Stimulated activated effector memory CD8-positive, alpha-beta T cell treated with anti-CD3 and anti-CD28 coated beads, Interleukin-12 subunit alpha, Interleukin-12 subunit beta, amount 100 ng/mL, for 72 hours (primary cell): ENCODE measurements at places on chromosomes 2 and 18.

GRCh38 chr2:199602271-199602895 is 144.6 kb upstream of the SATB2 start:
- no peak for DNase-seq

- DNase-seq, result no peak
Measured at GRCh38 chr2:132588576-132588975, 81.4 kb downstream of the LYPD1 start.

DNA sequence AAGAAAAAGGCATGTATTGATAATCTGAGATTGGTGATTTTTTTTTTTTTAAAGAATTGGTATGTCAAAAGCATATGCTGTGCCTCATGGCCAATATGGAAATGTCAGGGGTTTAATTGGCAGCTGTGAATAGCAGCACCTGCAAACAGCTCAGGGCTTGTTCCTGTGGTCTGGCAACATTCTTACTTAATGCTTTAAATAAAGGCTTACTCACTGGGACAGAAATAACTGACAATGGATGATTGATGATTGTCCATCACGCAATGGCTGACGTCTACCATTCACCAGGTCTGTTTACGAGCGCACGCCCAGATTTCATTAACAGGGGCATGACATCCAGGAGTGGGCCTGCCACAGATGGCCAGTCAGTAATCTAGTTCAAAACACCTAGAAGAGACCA is 66.7 kb downstream of the ETAA1 start:
- DNase-seq, result no peak

- DNase-seq, result peak; percentile 47
Measured at GRCh38 chr2:29113891-29114321, 1.3 kb upstream of the CLIP4 start.

- DNase-seq, result no peak
Measured at GRCh38 chr18:58863539-58864145, 1.0 kb upstream of the ZNF532 start.

GRCh38 chr2:120182019-120182560 is 41.1 kb downstream of the TMEM185B start:
- no peak for DNase-seq

DNA sequence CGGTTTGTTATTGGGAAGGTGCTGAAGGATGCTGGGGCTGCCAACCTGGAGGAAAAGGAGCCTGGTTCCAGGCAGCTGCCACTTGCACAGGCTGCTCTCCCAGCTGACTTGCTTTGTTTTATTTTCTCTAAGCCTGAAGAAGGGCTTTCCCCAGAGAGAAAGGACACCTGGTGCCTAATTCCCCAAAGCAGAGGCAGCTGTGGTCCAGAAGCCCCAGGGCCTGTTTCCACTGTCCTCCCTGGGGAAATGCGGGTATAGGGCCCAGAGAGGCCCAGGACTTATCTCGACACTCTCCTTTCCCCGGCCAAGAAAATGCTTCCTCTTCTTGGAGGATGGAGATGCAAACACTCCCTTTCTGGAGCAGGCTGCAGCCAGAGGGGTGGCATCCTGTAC is 30.1 kb downstream of the INO80C start:
- no peak for DNase-seq

GRCh38 chr2:212737392-212738172 is 199.0 kb upstream of the ERBB4 start:
- DNase-seq, result no peak

DNA sequence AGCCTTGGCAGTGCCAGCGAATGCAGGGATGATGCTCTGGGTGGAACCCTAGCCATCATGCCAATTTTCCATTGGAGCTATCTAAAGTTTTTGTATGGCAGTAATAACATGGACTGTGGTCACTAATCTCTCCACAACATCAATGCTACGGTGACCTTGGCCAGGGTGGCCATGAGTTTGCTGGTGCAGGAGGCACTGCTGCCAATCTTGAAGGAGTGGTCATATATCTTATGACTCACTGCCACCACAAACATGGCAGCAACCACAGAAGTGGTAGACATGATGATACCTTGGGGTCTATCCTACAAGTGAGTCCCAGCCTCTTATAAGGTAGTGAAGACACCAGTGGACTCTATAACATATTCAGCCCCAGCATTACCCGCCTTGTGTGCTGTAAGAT is 104.6 kb downstream of the EVA1A start:
- no peak for DNase-seq

DNA sequence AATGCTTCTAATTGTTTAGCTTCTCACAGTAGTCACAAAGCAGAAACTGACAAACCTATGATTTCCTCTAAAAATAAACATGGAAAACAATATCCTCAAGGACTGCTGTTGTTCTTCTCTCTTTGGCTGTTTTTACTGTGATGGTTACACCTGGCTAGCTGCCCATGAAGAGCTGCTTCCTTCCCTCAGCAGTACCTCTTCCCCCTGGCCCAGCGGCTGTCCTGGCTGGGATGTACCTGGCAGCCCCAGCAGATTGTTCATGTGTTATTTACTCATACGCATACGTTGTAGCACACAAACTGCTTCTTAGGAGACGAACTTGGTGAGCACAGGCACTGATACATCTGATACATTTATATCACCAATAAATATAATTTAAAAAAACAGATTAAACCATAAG is 27.4 kb downstream of the NEMP2 start:
- DNase-seq, result no peak
